ENCODE measurements at places on chromosomes 1 and 21. TPM values are rescaled to one million over a fixed set of nuclear protein-coding genes. Genes with fewer than 3 reads are reported as not detected.

The TNFRSF1B gene
- total RNA-seq = 3.1 TPM

The ZNF670 gene
- 24.8 TPM for total RNA-seq

The IFNAR1 gene
- total RNA-seq = 49.9 TPM

The NDUFS2 gene
- total RNA-seq = 85.2 TPM

The UBL4B gene
- total RNA-seq = not detected

The BNIPL gene
- total RNA-seq = 0.16 TPM

The ETS2 gene
- total RNA-seq = 9.8 TPM

The ZSWIM5 gene
- 22.6 TPM for total RNA-seq

The EFHD2 gene
- total RNA-seq = 8.3 TPM

The PRRX1 gene
- 5.5 TPM for total RNA-seq

The TMEM52 gene
- total RNA-seq = 1.1 TPM

The ARHGEF10L gene
- total RNA-seq = 22.3 TPM

The UBE2U gene
- not detected for total RNA-seq

The DISP3 gene
- 26.7 TPM for total RNA-seq

The CTSK gene
- 7.2 TPM for total RNA-seq

The MYBPH gene
- total RNA-seq = not detected
